ENCODE measurements at places on chromosomes 4 and X.

DNA sequence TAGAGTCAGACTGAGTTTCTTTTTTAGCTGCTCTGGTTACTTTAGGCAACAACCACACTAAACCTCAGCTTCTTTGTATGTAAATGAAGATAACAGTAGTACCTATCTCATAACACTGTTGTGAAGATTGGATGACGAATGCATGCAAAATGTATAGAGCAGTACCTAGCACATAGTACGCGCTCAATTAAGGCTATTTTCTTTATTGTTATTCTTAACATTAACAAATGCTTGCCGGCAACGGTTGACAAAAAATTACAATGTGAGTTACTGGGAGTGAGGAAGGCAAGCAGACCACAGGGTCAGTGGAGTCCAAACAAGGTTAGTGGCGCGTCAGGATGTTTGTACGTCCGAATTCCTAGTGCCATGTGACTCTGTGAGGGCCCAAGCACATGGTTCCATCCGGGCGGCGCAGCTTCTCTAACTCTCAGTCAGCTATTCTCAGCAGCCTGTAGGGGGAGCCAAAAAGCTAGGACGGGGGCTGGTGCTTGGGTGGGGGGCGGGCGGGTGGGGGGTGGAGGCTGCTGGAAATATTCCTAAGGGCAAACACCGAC is 821 bp upstream of the NALF2 start:
- DNase-seq: no peak

DNA sequence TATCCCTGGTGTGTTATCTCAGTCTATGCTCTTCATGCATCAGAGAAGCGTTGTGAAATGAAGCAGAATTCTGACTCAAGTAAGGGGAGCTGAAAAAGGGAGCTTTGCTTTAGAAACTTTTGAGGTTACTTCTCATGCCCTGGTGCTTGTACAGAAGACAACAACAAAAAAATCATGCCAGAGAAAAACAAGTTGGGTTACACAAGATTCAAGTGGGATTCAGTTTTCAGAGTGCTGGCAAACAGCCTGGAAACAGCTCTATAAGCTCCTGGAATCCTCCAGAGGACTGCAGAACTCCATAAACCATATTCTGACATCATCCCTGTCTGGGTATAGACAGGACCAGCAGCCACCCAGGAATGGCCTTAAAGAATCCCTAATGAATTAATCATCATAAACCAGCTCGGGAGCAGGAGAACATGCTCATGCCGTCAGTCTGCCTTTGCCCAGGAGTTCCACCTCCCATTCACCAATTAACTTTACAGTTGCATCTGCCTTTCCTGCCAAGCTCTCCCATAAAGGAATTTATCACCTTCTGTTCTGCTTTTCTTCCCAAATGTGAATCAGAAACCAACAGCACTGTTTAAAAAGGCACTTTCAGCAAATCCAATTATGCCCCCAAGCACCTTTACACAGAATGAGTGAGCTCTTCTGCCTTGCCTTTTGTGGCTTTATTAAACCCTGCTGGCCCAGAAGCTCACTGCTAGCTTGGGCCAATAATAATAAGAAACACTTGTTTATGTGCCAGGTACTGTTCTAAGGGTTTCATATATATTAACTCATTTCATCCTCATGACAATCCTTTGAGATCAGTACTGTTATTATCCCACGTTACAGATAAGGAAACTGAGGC is 54.5 kb upstream of the FBXW7 start:
- no peak for DNase-seq

- DNase-seq: peak; percentile 60
These were observed 3.5 kb downstream of the SPINK2 start for GRCh38 chr4:56817840-56818491.

DNA sequence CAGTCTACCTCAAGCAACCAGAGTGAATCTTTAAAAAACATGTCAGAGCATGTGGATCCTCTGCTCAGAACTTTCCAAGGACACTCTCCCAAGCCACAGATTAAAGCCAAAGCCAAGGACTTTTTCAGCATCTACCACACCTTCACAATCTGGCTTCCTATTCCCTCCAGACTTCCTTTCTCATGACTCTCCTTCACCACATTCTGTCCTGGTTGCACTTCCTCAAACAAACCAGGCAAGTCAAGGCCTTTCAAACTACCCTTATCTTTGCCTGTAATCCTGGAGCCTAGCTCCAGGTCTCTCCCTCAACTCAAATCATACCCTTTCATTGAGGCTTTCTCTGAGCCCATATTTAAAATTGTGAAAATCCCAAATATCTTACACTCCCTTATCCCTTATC is 191.6 kb upstream of the GALNTL6 start:
- DNase-seq: no peak

GRCh38 chrX:20221902-20222301 is 44.8 kb downstream of the RPS6KA3 start:
- no peak for DNase-seq

DNA sequence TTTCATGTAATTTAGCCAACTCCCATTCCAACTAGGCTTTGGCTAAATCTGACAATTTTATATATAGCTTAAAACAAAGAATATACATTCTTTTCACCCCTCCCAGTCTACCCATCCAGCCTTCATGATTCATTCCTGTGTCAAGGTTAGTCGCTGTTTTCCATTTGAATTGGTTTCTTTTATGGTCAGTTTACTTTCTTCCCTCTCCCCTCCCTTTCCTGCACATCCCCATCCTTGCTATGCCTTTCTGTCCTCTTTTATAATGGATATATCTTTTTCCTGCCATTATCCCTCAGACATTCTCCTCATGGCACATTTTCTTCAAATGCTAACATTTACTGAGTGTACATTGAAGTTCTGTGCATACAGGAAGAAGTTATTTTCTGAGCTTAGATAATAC is 4.7 kb downstream of the ZXDB start:
- DNase-seq: no peak

- DNase-seq: no peak
These were observed 18.3 kb downstream of the SLC39A8 start for GRCh38 chr4:102326951-102327350.

DNA sequence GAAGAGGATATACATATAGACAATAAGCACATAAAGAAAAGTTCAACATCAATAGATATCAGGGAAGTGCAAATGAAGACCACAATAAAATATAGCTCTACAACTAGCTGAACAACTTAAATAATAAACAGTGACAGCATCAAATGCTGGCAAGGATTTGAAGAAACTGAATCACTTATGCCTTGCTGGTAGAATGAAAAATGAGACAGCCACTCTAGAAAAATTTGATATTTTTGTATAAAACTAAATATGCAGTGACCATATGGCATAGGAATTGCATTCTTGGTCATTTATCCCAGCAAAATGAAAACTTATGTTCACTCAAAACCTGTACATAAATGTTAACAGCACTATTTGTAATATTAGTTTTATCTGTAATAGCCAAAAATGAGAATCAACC is 1102.0 kb downstream of the C4orf33 start:
- no peak for DNase-seq

DNA sequence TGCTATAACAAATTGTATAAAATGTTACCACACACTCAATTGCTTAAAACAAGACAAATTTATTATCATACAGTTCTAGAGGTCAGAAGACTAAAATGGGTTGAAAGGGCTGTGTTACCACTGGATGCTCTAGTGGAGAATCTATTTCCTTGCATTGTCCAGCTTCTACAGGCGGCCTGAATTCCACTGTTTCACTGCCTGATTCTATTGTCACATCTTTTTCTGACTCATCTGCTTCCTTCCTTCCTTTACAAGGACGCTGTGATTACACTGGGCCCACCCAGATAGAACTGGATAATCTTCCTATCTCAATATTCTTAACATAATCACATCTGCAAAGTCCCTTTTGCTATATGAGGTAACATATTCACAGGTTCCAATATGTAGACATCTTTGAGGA is 19.4 kb upstream of the ARMCX1 start:
- no peak for DNase-seq

GRCh38 chr4:8188085-8188484 is 11.0 kb upstream of the SH3TC1 start:
- no peak for DNase-seq

DNA sequence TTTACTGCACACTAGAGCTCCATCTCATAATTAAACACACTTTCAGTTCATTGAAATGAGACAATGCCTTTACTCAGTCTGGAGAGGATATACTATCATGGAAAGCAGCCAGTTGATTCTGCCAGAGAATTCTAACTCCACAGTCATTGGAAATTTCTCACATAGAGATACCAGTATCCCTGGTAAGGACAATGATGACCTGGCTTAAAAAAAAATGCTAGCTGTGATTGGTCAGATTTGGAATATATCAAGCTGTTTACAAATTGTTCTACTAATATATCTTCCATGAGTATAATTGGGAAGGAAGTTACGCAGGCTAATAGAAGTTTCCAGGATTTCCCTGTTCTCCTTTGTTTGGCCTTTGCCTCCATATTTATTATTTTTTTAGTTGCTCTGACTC is 34.5 kb upstream of the TLL1 start:
- no peak for DNase-seq

GRCh38 chr4:77251751-77252150 is 94.7 kb downstream of the CCNG2 start:
- DNase-seq: no peak

DNA sequence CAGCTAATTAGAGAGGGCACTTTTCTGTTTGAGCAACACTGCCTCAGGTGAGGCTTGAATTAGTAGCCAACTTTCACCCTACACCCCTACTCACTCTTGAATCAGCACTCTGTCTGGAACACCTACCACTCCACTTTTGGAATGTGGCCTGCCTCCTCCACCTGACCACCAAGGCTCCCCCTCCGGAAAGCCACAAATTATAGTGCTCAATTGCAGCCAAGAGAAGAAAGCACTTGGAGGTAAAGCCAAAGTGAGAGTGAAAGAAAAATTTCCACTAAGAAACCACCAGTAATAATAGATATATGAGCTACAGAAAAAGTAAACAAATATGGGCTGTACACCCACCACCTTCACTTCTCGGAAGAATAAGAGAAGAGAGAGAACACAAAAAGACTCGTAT is 41.1 kb downstream of the PPP3CA start:
- DNase-seq: peak; percentile 8

- DNase-seq: no peak
These were observed 19.8 kb downstream of the DGKQ start for GRCh38 chr4:953574-953915.

- no peak for DNase-seq
These were observed 377.8 kb downstream of the KLHL4 start for GRCh38 chrX:87895421-87895820.

GRCh38 chr4:91502365-91502764 is 801.4 kb upstream of the GRID2 start:
- DNase-seq: no peak

DNA sequence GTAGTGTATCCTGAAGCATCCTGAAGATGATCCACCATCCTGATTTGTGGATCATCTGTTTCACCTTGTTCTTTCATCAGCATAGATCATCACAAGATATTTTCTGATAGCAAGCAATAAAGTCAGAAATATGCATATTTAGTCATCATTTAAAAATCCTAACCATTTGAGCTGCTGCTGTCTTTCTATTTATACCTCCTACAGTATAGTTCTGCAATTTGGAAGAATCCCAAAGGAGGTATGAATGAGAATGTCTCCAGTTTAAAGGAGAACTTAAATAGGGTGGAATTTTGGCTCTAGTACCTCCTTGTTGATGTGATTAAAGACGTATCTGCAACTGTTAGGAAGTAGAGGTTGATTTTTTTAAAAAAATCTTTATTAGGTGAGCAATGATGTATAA is 7.6 kb downstream of the SLC25A14 start:
- DNase-seq: no peak

DNA sequence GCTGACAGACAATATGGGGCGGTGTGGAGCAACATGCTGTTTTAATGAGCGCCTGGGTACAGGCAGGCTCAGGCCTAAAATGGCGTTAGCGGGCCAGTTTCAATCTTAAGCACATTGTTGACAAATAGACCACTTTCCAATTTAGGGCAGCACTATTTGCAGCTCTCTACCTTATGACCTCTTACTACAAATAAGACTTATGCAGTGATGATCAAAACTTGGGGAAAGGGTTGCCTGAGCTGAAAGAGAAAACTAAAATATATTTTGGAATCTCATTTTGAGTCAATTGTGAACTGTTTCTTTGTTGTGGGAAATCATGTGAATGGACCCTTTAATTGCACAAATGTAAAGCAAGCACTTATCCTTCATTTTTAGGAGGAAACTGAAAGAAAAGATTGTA is 25.5 kb upstream of the GPAT3 start:
- no peak for DNase-seq

DNA sequence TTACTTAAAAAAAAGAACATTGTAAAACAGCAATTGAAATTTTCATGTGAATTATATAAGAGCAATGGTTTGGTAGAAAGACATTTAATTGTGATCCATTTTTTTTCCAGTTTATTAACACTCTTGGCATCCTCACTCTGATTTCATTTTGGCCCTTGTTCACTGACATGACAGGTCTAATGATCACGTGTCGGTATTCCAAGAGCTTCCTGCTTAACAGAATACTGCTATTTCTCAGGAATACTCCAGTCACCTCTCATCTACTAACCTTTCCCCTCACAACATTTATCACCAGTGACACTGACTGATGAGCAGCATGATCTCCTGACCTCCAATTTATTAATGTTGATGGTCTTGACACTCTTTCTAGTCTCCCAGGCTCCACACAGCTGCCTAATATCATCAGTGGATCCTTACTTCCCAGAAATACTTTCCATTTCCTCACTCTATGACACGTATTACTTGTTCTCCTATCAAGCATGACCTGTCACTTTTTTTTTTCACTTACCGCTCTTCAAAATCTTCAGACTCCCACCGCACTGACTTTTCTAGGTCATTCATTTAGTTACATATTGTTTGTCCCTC is 847.8 kb upstream of the SLIT2 start:
- no peak for DNase-seq

- DNase-seq: peak; percentile 30
These were observed 721 bp upstream of the MAOA start for GRCh38 chrX:43655151-43656004.

GRCh38 chr4:87079967-87080366 is 140.5 kb downstream of the KLHL8 start:
- no peak for DNase-seq

DNA sequence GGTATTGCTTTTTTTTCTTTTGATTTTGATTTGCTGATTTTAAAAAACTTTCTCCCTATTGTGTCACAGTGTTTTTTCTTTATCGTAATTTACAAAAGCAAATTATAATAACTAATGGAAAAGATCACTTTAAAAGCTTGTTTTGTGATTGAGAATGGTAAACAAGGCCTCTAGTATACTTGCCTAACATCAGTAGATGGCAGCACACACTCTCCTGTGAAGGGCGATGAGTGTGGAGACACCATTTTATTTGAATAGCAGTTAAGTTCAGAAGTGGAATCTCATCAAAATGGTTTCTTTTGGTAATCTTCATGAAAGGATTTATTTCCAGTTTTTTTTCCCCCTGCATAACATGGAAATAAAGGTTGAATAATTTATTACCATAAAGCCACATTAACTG is 72.3 kb downstream of the PAK3 start:
- DNase-seq: no peak

- peak; percentile 3 for DNase-seq
These were observed 35.9 kb upstream of the GRPEL1 start for GRCh38 chr4:7103607-7104365.

GRCh38 chrX:106341823-106342222 is 173.7 kb downstream of the PWWP3B start:
- no peak for DNase-seq

All from stimulated activated CD4-positive, alpha-beta T cell treated with anti-CD3 and anti-CD28 coated beads, Interleukin-15, amount 100 ng/mL, for 24 hours (primary cell).